ENCODE measurements at places on chromosomes 16 and 17. TPM values are rescaled to one million over a fixed set of nuclear protein-coding genes. Genes with fewer than 3 reads are reported as not detected.

Gene CD300C
- total RNA-seq = not detected

Gene ALDH3A1
- total RNA-seq = not detected

Gene FNDC8
- not detected for total RNA-seq

Gene ALOX12
- total RNA-seq = not detected

Gene TEKT5
- total RNA-seq = not detected
